ENCODE measurements at places on chromosomes 3 and 15.
A peak's percentile ranks its signal among the peaks of the same experiment; 100 is the strongest.

DNA sequence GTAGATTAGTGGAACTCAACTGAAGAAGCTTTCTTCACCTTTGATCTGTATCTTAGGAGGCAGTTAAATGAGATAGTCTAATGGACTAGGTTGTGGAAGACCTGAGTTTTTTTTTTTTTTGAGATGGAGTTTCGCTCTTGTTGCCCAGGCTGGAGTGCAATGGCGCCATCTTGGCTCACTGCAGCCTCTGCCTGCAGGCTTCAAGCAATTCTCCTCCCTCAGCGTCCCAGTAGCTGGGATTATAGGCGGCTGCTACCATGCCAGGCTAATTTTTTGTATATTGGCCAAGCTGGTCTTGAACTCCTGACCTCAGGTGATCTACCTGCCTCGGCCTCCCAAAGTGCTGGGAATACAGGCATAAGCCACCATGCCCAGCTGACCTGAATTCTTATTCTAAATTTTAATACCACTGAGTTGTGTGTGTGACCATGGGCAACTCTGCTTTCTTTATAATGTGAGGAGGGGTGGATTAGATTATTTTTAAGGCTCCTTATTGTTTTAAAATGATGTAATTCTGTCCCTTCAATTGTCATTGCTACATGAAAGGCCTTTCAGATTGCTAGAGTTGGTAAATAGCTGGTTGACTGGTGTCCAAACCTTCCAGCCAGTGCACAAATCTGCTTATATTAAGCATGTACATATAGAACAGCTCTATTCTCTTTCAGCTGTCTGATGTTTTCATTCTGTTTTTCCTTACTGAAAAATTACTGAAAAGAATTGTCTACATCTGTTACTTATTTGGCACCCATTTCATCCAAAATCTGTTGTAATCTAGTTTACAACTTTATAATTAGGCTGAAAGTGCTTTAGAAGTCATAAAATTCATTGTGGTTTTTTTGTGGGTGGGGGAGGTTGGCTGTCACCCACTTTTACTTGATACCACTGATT lies 2.3 kb downstream of the LNP1 start:
- no peak overlapping the region for H3K27ac ChIP-seq
- H3K27me3 ChIP-seq: no peaks in the 10 kb centered on the region
- H3K4me3 ChIP-seq: no peak overlapping the region
- no peak for DNase-seq
- H3K4me1 ChIP-seq: peaks cover 43% of the 10 kb centered on the region

DNA sequence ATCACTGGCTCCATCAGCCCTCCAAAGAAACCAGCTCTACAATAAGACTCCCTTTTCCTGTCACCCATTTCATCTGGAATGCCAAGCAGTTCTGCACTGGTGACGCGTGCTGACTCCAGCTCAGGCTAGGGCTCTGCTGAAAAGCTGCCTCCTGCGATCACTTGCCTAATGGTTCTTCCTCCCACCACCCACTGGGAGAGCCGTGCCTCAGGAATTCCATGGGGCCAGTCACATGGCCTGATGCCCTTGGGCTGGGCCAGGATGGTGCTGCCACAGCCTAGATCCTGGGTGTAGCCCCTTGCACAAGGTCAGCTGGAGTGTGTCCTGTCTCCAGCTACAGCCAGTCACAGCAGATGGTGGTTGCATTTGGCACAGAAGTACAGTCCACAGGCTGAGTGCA lies 98.9 kb downstream of the DNAJB8 start:
- H3K4me1 ChIP-seq: peaks cover 21% of the 10 kb centered on the region
- DNase-seq: no peak
- no peak overlapping the region for H3K4me3 ChIP-seq
- peaks cover 28% of the 10 kb centered on the region for H3K36me3 ChIP-seq
- no peaks in the 10 kb centered on the region for H3K27me3 ChIP-seq
- no peak overlapping the region for H3K27ac ChIP-seq

GRCh38 chr15:65409036-65409631 lies 13.6 kb downstream of the IGDCC4 start:
- H3K4me1 ChIP-seq: peaks cover 12% of the 10 kb centered on the region
- peaks cover 25% of the 10 kb centered on the region for H3K27me3 ChIP-seq
- no peak overlapping the region for H3K4me3 ChIP-seq
- DNase-seq: no peak

GRCh38 chr15:43927203-43927602 lies 100.4 kb downstream of the WDR76 start:
- no peak for DNase-seq
- H3K4me3 ChIP-seq: no peak overlapping the region
- no peaks in the 10 kb centered on the region for H3K27me3 ChIP-seq
- no peak overlapping the region for H3K27ac ChIP-seq

GRCh38 chr15:68559345-68560310 lies 19.2 kb upstream of the CORO2B start:
- DNase-seq: peak; percentile 78
- no peaks in the 10 kb centered on the region for H3K36me3 ChIP-seq
- peaks cover 23% of the 10 kb centered on the region for H3K4me1 ChIP-seq

- peaks cover 6% of the 10 kb centered on the region for H3K4me1 ChIP-seq
- H3K27me3 ChIP-seq: no peaks in the 10 kb centered on the region
- H3K27ac ChIP-seq: no peak overlapping the region
- H3K36me3 ChIP-seq: peaks cover 38% of the 10 kb centered on the region
- no peak for DNase-seq
Measured at GRCh38 chr3:53324105-53324504, 23.2 kb downstream of the DCP1A start.

DNA sequence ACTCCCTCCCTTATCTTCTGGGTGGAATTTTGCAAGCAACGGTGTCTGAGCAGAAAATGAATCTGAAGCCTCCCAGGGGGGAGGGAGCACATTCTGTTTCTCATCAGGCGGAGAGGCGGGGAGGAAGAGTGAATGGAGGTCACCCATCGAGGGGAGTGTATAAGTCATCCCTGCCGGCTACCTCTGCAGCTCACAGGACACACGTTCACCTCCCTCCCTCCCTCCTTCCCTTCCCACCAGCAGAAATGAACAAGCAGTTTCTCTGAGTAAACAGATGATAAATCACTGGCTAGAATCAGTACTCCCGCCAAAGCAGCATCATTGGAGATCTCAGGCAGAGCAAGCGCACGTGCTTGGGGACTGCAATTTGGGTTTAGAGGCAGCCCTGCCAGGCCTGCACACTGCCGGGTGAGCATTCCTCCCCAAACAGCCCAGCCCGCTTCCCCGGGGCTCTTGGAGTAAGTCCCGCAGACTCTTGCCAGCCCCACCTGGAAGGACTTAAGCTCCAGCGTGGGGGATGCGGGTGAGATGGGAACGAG lies 38.3 kb downstream of the CPN2 start:
- H3K4me3 ChIP-seq: no peak overlapping the region
- no peaks in the 10 kb centered on the region for H3K36me3 ChIP-seq
- H3K27ac ChIP-seq: no peak overlapping the region

- no peak for DNase-seq
- H3K27me3 ChIP-seq: peaks cover 30% of the 10 kb centered on the region
Measured at GRCh38 chr3:15151166-15151565, 52.2 kb upstream of the RBSN start.

GRCh38 chr15:52164631-52165265 lies 26.4 kb downstream of the GNB5 start:
- peaks cover 42% of the 10 kb centered on the region for H3K4me1 ChIP-seq
- DNase-seq: no peak
- no peaks in the 10 kb centered on the region for H3K27me3 ChIP-seq
- no peak overlapping the region for H3K4me3 ChIP-seq
- peak overlapping the region; percentile 62 for H3K27ac ChIP-seq

DNA sequence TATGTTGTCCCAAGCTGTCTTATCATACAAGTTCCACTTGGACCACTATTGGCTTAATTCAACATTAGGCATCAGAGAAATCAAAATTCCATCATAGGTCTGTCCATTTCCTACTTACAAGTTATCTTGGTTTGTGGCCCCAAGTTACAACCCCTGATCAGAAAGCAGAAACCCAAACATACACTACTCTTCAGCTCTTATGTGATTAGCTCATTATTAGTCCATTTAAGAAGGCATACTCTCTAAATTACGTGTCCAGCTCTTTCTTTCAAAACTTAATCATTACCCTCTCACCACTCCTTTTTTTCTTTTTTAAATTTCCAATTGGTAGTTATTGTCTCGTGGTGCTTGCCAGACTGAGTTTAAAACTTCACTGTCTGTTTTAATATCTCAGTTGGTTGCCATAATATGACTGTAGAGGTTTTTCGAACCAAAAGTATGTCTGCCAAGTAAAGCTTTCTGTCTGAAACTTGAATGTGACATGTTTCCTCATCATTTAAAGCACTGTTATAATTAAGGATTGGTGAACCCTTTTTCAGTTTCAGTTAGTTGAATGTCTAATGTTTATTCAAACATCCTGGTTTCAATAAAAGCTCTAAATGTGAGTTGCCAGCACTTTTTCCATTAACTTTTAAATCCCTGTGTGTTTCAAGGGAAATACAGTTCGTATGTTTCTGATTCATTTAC lies 150.3 kb downstream of the SAMMSON start:
- H3K27me3 ChIP-seq: peaks cover 4% of the 10 kb centered on the region
- H3K27ac ChIP-seq: no peak overlapping the region
- no peaks in the 10 kb centered on the region for H3K4me1 ChIP-seq
- no peaks in the 10 kb centered on the region for H3K36me3 ChIP-seq
- no peak overlapping the region for H3K4me3 ChIP-seq
- no peak for DNase-seq

- H3K36me3 ChIP-seq: peaks cover 44% of the 10 kb centered on the region
- no peaks in the 10 kb centered on the region for H3K27me3 ChIP-seq
- no peak overlapping the region for H3K4me3 ChIP-seq
- no peaks in the 10 kb centered on the region for H3K4me1 ChIP-seq
- no peak for DNase-seq
- no peak overlapping the region for H3K27ac ChIP-seq
Measured at GRCh38 chr15:57234156-57234555, 142.1 kb upstream of the CGNL1 start.

DNA sequence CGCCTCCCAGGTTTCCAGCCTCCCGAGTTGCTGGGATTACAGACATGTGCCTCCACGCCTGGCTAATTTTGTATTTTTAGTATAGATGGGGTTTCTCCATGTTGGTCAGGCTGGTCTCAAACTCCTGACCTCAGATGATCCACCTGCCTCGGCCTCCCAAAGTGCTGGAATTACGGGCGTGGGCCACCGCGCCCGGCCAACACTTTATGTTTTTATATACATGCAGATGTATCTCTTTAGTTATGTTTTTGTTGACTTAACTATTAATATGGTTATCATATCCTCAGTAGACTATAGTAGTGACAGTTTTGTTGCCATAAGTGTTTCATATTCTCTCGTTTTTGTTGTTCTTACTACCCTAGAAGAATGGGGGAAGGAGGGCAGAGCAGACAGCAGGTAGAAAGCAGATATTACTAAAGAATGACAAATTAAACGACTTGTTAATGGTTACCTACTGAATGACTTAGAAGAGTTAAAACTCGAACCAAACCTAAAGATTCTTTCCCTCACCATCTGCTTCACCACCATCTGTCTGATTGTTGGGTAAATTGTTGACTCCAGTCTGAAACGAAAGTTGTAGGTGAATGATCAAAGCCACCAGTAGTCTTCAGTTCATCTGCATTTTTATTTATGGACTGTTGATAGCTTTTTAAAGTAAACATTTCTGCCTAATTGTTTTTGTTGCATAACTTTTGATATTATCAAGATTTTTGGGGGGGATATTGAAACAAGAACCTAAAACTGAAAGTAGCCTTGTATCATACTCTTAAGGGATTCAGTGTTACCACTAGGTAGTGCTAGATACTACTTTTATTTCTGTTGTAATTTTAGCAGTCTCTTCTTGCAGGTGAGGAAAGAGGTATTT lies 89.3 kb downstream of the RASA2 start:
- no peaks in the 10 kb centered on the region for H3K27me3 ChIP-seq
- peaks cover 71% of the 10 kb centered on the region for H3K36me3 ChIP-seq
- peak overlapping the region; percentile 19 for H3K27ac ChIP-seq
- H3K4me3 ChIP-seq: no peak overlapping the region

- H3K27me3 ChIP-seq: no peaks in the 10 kb centered on the region
- DNase-seq: no peak
- H3K4me3 ChIP-seq: no peak overlapping the region
- peaks cover 33% of the 10 kb centered on the region for H3K4me1 ChIP-seq
- no peak overlapping the region for H3K27ac ChIP-seq
Measured at GRCh38 chr3:122975924-122976293, 51.7 kb downstream of the SEMA5B start.

DNA sequence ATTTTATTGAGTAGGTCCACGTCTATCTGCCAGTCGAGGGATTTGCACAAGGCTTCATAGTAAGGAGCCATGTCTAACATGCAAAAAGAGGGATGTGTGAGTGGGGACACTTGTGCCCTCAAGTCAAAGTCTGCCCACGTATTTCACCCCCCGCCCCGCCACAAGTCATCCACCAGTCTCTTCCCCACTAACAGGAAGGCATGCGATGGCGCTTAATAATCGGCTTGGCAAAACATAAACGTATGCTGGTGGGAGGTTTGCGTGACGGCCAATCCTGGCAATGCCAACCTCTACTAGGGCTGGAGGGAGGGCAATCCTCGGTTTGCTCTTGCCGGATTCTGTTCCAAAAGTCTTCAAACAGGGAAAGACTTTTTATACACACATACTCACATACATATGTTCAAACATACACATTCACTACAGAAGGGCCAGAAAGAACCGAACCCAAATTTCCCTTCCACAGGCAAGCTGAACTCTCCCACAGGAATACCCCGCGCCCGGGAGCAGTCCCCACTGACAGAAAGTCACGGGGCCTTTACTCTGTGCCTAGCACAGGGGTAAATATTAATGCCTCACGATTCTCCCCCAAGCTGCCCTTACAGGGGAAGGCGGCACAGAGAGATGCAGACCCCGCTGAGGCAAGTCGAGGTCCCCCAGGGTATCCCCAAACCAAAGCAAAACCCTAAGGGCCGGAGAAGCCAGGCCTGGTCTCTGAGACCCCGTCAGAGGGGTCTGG lies 675 bp downstream of the PSMD6 start:
- peak overlapping the region; percentile 88 for H3K4me3 ChIP-seq
- H3K27ac ChIP-seq: peak overlapping the region; percentile 81
- H3K4me1 ChIP-seq: peaks cover 27% of the 10 kb centered on the region
- no peak for DNase-seq
- H3K27me3 ChIP-seq: peaks cover 4% of the 10 kb centered on the region
- peaks cover 38% of the 10 kb centered on the region for H3K36me3 ChIP-seq

- no peak overlapping the region for H3K4me3 ChIP-seq
- no peaks in the 10 kb centered on the region for H3K27me3 ChIP-seq
- DNase-seq: no peak
- H3K27ac ChIP-seq: no peak overlapping the region
Measured at GRCh38 chr3:7749931-7750695, 751.5 kb upstream of the LMCD1 start.

DNA sequence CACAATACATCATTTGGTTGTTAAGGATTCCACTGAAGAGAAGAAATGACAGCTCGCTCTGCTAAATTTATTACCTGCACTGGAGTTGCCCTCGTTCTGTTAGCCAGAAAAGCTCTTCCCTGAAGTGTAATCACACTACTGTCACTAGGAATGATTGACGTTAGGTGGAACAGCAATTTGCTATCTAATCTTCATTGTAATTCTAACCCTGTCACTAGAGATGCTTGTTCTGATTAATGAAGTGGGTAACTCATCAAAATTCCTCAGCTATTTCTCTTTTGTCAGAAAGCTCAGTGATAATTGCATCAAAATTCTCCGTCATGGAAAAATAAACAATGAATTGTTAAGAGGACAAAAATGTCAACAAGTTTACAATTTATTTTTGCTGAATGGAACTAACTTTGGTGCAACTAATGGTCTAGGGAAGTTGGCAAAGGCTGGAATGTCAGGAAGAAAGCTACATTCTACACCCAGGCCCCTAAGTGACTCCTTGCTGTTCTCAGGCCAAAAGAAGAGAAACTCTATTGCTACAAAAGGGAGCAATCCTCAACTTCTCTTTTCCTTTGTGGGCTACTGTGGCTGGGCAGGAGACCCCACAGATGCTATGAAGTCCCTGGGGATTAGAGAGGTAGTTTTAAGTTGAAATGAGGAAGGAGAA lies 34.1 kb downstream of the CCDC191 start:
- H3K27ac ChIP-seq: no peak overlapping the region
- DNase-seq: no peak
- no peak overlapping the region for H3K4me3 ChIP-seq
- no peaks in the 10 kb centered on the region for H3K27me3 ChIP-seq
